Anterior cingulate cortex (tissue), 58 donors: ENCODE measurements at places on chromosomes 1 and 21.

- DNase-seq = no peak
These were observed 51.7 kb upstream of the SCMH1 start for GRCh38 chr1:41293779-41294178.

DNA sequence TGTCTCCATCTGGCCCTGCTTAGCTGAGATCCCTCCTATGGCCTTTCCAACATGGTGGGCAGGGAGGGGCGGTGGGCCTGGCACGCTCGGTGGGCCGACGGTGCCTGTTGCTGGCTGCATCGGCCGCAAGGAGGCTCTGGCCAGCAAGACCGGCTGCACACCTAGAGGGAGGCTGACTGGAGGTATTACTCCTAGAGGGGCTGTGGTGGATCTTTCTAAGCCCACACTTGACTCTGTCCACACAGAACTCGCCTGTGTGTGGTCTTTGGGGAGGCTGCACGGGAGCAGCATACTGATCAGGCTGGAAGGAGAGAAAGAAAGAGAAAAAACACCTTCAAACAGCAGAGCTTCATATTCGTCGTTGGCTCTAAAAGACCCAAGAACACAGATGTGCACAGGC is 41.7 kb upstream of the ZC3H12A start:
- no peak for DNase-seq

DNA sequence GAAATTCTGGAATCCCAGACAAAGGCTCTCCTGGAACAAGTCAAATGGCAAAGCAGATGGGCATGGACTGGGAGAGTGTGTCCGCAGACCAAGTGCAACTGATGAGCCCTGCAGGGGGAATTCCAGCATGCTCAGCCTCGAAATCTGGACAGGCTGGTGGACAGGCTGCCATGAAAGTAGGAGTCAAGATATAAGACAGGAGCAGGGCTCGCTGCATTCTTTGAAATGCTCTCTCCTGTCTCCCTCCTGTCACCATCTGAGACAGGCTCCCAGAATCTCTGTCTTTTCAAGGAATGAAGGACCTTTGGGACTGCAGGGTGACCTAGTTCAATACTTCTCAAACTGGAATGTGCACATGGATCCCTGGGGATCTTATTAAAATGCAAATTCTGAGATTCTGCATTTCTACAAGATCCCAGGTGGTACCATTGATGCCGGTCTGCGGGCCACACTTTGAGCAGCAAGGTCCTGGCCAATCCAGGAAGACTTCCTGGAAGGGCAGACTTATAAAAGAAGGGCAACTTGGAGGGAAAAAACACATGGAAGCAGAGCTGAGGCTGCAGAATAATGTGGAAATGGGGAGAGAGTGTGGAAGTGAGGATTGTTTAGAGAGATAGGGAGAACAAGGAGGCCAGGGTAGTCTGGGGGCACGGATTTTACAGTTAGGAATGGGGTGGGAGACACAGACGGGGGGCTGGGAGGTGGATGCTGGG is 29.8 kb downstream of the TNNT2 start:
- DNase-seq = no peak

DNA sequence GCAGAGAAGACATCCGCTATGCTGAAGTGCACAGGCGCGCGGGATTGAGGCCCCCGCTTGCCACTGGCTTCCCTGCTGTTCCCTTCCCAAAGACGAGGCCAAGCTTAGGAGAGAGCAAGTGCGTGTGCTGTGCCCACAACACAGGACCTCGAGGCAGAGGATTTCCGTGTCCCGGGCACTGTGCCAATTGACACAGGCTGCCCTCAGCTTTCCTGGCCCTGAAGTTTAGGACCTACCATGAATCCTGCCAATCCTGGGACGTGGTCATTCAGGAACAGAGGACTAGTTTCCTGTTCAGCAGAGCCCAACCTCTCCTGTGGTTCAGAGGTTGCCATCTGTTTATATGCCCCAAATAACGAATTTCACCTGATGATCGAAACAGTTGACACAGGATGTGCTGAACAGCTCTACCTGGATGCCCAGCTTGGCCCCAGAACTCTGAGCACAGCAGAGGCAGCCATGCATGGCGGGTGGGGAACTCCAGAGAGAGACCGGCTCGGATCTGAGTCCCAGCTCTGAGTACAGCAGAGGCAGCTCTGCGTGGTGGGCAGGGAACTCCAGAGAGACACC is 22.0 kb downstream of the SLC37A1 start:
- no peak for DNase-seq

DNA sequence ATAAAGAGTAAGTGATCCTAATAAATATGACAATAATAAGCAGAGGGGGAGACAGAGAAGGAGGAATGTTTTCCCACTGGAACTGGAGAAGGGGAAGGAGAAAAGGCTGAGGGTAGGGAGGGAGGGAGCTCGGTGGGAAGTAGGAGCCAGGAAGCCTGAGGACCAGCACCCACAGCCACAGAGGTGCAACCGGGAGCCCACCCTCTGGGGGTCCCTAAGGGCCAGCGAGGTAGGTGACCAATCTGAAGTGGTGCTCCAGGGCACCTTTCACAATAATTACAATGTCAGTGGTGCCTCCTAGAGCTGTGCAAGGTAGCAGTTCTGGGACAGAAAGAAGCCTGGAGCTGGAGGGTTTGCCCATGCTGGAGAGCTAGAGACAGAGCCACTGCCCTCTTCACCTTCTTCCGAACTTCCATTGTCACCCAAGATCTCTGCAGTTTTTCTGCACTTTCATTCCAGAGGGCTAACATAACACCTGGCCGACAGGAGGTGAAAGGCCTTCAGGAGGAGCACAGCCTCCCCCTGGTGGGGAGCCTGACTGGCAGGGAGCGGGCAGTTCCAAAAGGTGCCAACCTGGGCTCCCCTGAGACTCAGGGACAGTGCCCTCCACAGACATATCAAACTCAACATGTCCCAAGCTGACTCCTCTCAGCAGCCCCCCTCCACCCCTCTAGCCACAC is 4.1 kb upstream of the AHCYL1 start:
- no peak for DNase-seq

DNA sequence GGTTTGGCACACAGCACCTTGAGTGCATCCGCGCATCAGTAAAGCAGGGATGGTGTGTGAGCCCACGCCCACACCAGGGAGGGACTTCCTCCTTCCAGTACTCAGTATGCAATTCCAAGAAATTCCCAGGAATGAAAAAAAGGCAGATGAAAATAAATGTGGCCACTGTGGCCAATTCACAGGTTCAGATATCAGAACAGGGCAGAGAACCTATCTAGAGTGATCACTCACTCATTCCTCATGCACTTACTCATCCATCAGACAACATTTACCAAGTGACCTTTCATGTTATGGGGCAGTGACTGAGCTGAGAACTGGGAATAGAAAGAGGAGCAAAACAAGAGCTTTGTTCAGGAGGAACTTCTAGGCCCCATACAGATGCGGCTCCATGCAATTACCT is 113.7 kb downstream of the ZSCAN20 start:
- DNase-seq = no peak

- no peak for DNase-seq
These were observed 53.8 kb upstream of the OLFM3 start for GRCh38 chr1:102050556-102050955.

DNA sequence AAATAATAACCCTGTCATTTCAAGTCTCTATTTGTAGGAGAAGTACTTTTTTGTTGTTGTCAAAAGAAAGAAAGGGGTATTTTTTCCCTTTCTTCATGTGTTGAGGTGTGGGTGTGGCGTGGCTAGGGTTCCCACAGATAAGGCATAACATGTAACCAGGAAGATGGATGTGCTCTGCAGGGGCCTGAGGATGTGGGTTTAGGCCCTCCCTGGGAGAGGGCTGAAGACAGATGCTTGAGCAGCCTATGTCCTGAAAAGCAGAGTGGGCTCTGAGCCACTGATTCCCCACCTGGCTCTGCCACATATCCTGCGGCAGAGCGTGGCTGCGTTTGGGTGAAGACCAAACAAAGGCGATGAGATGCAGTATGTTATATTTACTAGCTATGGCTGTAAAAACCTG is 13.9 kb upstream of the ADAR start:
- no peak for DNase-seq

GRCh38 chr1:27000817-27001460 is 7.4 kb downstream of the TRNP1 start:
- DNase-seq = no peak

- DNase-seq = no peak
These were observed 272.7 kb downstream of the FAM72C start for GRCh38 chr1:143699115-143699514.

GRCh38 chr1:27652111-27652864 is 17.3 kb upstream of the FGR start:
- DNase-seq = no peak

- no peak for DNase-seq
These were observed 126.7 kb upstream of the CACHD1 start for GRCh38 chr1:64343105-64343822.

DNA sequence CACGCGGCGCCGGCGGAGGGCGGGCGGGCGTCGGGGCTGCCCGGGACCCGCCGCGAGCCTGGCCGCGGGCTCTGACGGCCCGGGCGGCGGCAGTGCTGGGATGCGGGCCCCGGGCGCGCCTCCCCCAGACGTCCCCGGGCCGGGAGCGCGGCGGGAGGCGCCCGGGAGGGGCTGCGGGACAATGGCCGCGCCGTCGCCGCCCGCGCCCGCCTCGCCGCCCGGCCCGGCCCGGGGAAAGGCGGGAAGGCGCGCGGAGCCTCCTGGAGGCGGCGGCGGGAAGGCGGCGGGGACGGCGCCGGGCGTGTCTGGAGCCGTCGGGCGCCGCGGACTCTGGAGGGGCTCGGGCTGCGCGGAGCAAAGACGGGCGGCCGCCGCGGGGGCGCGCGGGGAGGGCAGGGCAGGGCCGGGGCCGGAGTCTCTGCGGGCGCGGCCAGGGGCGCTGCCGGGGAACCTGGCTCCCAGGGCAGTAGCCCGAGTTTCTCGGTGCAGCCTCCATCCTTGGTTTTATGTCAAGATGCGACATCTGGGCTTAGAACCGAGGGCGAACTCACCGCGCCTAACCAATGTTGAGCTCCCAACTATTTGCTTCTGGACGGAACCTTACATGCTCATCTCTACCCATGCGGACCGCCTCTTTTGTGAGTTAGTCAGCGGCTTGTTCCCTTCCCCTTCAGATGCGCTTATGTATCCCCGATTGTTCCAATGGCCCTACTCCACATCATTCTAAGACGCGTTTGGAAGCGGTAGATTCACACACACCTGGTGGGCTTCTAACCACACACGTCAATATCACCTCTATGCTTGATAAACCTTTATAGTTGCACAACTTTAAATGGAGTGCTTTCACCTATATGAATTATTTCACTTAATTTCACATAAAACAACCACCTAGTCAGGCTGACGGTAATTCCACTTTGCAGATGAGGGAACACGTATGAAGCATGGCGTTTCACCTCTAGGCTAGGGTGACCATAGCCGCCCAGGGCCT is 651 bp downstream of the ZBTB8A start:
- no peak for DNase-seq

- DNase-seq = no peak
These were observed 779 bp downstream of the SON start for GRCh38 chr21:33543505-33544129.

DNA sequence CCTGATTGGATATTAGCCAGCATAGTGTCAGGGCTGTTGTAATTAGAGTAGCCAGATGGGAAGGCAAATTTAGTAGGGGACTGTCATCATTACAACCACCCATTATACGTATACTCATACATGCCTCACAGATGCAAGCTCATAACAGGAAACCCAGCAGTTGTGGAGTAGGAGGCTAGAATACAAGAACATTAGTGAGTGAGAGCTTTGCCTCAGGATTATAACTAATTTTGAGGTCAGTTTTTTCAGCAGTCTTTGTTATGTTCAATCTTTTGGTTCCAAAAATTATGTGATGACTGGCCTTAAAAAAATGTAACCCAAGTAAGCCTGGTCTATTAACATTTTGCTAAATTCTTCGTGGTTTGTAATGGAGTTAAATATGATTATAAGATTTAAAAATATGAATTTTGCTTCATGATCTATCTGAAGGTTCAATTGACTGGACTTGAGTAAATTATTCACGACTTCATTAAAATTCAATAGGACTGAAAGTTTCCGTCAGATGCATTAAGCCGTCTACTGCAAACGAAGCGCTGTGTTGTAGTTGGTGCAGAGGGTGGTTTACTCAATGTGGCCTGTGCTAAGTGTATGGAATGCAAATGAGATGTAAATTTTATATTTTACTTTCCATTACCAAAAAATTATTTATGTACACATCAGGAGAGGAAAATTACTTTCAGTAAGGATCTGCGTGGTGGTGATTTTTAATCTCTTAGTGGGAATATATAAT is 48.8 kb downstream of the KCNK1 start:
- no peak for DNase-seq

DNA sequence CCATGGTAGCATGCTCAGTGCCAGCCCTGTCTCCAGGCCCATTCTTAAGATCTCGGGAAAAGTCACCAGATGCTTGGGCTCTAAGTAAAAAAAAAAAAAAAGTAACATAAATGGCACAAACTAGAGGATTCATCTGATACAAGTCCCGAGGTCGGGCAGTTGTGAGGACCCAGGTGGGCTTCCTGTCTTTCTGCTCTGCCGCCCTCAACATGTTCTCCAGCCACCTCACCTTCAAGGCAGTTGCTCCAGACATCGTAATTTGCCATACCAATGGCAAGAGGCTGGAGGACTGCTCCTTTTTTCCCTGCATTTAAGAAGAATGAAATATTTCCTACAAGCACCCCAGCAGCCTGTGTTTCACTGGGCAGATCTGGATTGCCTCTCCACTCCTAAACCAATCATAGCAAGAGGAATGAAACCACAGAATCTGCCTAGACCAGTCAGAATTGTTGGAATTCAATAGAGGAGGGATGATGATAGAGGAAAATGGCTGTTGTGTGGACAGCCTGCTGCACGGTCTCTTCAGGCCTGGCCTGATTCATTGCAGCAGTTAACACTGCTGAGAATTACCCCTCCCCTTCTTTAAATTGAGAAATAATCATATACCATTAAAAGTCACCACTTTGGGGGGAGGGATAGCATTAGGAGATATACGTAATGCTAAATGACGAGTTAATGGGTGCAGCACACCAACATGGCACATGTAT is 5.4 kb downstream of the HMGN2 start:
- DNase-seq = no peak

- DNase-seq = no peak
These were observed 1.9 kb downstream of the RCAN3 start for GRCh38 chr1:24504560-24504959.

DNA sequence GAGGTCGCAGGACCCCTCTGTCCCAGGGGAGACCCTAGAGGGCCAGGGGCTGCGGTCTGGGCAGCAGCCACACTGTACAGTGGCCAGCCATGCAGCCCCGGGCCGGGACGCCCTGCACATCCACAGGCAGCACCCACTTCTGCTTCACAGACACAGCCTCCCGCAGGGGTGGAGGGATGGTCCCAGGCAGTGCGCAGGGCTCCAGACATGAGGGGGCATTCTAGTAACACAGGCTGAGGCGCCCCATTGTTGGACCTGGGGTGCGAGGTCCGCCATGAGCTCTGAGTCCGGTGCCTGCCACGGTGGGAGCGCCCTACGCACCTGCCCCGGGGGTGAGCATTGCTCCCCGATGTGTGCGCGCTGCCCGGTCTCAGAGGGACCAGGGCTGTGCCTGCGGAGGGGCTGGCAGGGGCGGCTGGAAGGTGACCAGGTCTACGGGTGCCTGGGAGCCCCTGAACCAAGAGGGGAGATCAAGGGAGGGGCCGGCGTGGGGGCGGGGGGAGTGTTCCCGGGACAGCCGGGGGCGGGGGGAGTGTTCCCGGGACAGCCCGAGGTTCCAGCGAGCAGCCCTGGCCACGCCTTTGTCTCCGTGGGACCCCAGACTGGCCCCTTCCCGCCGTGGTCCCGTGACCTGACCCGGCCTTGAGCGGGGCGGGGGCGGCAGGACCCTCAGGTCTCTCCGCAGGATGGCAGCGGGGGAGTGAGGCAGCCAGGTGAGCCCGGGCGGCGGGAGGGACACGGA is 4.5 kb downstream of the MMEL1 start:
- no peak for DNase-seq
